ENCODE measurements at places on chromosomes 11 and 22.

GRCh38 chr22:24567668-24568067 lies 11.9 kb downstream of the SNRPD3 start:
- DNase-seq: no peak

- no peak for DNase-seq
Observed at GRCh38 chr11:18615628-18616392, 16.2 kb downstream of the MISFA start.

GRCh38 chr11:131423688-131424087 lies 53.3 kb downstream of the NTM start:
- DNase-seq: no peak

- no peak for DNase-seq
Observed at GRCh38 chr11:114059984-114060391, 477 bp downstream of the ZBTB16 start.

DNA sequence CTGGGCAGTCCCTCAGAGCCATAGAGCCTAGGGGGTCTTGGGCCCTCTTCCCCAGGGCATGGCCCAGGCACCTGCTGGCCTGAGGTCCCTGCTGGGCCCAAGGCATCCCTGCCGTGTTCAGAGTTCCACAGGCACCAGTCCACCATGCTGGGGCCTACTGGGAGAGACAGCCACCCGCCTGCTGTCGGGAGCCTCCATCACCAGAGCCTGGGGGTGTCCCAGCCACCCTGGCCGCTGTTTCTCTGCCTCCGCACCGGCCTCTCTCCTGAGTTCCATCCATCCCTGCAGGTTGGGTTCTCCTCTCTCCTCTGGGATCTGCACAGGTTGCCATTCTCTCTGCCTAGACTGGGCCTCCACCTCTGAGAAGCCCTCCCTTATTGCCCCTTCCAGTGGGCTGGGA lies 68.6 kb downstream of the KCNQ1 start:
- no peak for DNase-seq

DNA sequence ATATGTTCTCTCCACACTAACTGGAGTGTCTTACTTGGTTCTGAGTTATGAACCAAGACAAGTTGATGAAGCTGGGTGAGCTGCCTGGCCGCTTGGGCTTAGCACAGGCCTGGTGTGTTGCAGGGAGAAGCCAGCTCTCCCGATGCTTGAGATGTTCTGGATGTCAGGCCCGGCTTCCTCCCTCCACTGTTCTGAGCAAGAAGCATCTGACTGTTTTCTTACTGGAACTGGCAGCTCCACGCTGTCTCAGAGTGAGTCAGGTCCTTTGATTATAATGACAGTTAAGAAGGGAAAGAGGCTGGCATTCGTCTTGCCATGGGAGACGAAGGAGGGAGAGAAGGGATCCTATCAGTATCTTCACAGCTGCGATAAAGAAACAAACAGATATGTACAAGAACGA lies 46.5 kb upstream of the CRTAM start:
- no peak for DNase-seq

- no peak for DNase-seq
Observed at GRCh38 chr11:111532365-111532709, 8.2 kb upstream of the LAYN start.
